Stimulated activated CD8-positive, alpha-beta memory T cell treated with anti-CD3 and anti-CD28 coated beads, Interleukin-4, amount 100 ng/mL, for 1 hour (primary cell): ENCODE measurements at places on chromosomes 7 and 10.

- no peak for DNase-seq
Observed at GRCh38 chr10:26489081-26489480, 50.9 kb downstream of the APBB1IP start.

GRCh38 chr10:91541481-91541880 lies 91.4 kb downstream of the PPP1R3C start:
- DNase-seq = no peak

- DNase-seq = no peak
Observed at GRCh38 chr7:19080093-19080492, 37.3 kb downstream of the TWIST1 start.

DNA sequence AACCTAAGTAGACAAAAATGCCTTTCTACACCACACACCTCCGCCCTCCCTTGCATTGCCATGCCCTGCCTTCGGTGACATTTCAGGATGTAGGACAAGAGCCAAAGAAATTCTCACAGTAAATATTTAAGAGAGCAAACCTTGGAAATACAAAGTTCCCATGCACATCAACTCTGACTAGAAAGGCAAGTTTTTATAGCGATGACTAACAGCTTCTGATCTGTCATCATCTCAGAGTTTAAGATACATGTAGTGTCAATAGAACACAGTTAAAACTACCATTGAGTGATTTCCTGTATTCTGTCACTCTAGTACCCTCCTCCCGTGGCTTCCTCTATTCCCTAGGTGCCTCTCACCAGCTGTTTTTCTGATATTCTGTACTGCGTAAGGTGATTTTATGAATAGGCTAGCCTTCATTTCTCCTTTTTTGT lies 20.7 kb downstream of the SLC16A9 start:
- no peak for DNase-seq

- DNase-seq = no peak
Observed at GRCh38 chr7:4279216-4279615, 402.9 kb upstream of the FOXK1 start.
